ENCODE measurements at places on chromosomes 6 and 20.

- DNase-seq, result no peak
Measured at GRCh38 chr20:56488566-56488965, 20.1 kb downstream of the RTF2 start.

- no peak for DNase-seq
Measured at GRCh38 chr6:56416247-56416646, 168.9 kb upstream of the COL21A1 start.

DNA sequence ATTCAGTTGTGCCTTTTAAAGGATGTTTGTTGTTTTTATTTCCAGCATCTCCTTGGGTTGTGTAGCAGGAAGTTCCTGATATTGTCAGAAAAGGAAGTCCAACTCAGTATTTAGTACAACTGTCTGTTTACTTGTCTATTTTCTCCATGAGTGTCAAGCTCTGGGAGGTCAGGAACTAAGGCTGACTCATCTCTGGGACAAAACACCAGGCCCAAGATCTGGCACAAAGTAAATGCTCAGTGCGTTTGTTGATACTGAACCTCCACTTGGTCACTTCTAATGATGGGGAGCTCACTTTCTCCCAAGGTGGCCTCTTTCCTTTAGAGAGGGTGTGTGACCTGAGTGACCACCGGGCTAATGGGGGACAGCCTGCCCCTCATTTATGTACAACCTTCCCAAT is 12.6 kb upstream of the PIGU start:
- DNase-seq, result no peak

- DNase-seq, result no peak
Measured at GRCh38 chr6:88910922-88911778, 52.3 kb downstream of the RNGTT start.

GRCh38 chr6:113750151-113750855 is 106.8 kb upstream of the MARCKS start:
- no peak for DNase-seq

DNA sequence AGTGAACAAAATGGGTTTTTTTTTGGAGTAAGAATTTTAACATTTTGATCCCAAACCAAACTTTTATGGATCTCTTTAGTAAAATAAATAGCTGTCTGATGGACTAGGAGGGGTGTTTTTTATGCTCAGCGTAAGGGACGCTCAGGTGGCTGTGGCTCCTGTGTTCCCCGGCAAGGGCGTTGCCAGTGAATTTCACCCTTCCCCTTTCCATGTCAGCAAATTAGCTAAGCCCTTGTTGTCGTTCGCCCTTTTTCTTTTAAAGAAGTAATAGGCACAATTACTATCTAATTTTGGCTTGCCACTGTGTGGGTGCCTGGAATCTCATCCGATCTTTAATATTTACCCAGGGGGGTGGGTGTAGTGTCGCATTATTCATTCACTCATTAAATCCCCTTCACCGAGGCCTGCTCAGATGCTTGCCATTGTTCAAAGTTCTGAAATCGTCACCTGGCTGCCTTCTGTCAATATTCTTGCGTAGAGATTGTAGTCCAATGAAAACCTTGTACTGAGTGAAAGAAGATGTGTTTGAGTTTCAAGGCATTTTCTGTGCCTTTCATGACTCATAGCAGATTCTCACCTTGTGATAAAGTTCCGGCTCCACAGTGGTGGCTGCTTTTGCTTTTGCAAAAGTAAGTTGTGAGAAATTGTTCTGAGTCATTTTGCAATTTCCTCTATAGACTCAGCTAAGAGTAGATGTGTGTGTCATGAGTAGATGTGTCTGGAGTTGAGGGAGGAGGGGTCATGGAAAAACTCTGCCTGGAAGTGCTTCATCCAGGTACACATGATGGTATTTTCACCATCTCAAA is 40.0 kb upstream of the CLDN20 start:
- DNase-seq, result peak; percentile 47

DNA sequence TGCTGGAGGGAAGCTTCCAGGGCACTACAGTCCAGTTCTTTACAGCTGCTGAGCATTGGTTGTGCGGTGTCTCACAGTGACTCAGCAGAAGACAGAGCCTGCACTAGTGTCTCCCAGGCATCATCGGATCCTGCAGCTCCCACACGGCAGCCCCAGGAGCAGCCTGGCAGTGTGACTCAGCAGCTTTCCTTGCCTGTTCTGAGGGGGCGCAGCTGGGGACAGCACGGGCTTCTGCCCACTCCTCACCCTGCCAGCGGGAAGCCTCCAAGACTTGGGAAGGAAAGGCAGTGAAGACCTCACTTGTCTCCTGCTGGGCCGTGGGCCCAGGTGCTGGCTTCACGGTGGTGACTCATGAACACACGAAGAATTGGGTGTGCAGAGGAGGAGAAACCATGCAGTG is 165.4 kb downstream of the SYNDIG1 start:
- DNase-seq, result no peak

- DNase-seq, result no peak
Measured at GRCh38 chr6:105199711-105200110, 19.9 kb upstream of the POPDC3 start.

DNA sequence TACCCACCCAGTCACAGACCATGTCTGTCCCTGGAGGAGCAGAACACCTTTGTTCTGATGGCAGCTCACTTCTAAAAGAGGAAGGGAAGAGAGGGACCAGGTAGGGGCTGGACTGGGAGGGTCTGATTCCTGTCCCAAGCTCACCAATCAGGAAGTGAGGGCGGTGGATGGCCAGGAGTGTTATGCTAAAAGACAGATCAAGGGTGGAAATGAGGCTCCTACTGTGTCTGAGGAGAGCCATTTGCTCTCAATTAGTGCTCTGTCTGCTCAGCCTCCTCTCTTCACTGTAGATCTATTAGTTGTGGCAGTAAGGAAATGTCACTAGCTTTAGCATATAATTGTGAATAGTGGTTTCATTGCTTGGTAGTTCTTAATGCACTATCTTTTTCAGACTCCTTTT is 72.5 kb downstream of the ARMC2 start:
- DNase-seq, result no peak

DNA sequence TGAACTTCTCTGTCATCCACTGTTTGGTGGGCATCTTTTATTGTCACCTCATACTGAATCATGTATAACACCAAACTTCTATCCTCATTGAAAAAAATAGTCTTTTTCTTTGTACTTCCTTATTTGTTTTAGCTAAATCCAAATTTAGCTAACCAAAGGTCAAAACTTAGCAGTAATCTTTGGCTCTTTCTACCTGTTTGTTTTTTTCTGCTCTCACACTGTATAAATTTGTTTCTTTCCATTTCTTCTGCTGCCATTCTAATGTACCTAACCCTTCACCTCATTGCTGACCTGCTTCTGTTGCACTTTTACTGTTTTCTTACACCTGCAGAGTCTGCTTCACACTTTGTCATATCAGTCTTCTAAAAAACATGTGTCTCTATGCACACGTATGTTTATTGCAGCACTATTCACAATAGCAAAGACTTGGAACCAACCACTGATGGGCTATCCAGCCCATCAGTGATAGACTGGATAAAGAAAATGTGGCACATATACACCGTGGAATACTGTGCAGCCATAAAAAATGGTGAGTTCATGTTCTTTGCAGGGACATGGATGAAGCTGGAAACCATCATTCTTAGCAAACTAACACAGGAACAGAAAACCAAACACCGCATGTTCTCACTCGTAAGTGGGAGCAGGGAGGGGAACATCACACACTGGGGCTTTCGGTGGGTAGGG is 7.2 kb downstream of the ATRN start:
- no peak for DNase-seq

- no peak for DNase-seq
Measured at GRCh38 chr6:157649311-157650260, 173.5 kb upstream of the SNX9 start.

DNA sequence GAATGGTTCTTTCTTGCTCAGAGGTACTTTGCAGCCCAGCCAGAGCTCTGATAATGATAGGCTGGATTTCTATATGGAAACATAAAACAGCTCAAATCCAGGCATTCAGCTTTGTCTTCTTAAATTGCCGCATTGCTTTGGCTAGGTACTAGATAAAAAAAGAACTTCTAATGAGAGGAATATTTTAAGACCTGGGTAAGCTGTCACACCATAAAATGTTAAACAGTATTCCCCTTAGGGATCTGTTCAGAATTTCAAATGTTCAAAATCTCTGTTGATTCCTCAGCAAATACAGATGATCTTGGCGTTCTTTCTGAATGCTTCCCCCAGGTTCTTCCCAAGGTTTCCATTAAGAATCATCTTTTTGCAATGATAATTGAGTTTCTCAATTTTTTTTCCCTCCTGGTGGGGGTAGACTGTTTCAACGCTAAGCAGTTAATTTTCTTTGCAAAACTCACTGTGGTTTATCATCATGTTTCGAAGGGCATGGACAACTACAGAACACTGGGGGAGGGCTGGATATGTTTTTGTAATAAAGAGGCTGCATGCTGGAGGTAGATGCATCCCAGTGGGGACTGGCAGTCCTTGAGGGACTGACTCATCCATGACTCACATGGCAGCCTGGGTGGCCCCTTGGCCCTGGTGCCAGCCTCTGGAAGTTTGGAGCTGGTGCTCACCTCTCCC is 31.0 kb downstream of the TIAM2 start:
- DNase-seq, result no peak

GRCh38 chr6:13124131-13124530 is 204.2 kb downstream of the TBC1D7 start:
- no peak for DNase-seq

GRCh38 chr6:90295854-90296340 is 746 bp downstream of the BACH2 start:
- peak; percentile 60 for DNase-seq

GRCh38 chr6:1729133-1729749 is 119.5 kb downstream of the FOXC1 start:
- DNase-seq, result no peak

DNA sequence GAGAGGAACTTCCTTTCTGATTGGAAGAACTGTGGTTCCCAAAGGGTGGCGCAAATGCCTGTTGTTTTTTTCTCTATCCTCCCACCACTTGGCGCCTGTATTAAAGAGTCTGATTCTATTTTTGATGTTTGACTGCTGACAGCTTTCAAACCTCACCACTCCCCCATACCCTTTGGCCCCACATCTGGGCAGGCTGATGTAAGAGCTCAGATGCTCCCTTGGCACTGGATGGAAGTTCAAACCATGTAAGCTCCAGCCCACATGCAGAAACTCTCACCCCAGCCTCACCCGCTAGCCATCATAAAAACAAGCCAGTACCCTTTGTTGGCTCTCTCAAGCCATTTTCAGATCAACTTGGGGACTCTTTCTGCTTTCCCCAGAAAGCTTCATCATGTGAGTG is 20.0 kb upstream of the TMEM14A start:
- no peak for DNase-seq

- DNase-seq, result no peak
Measured at GRCh38 chr6:67971812-67972211, 663.3 kb upstream of the ADGRB3 start.

GRCh38 chr6:15953152-15953880 is 175.6 kb upstream of the MYLIP start:
- DNase-seq, result no peak

- DNase-seq, result no peak
Measured at GRCh38 chr6:148608199-148608951, 138.5 kb upstream of the UST start.

GRCh38 chr6:157631412-157631811 is 191.6 kb upstream of the SNX9 start:
- no peak for DNase-seq

GRCh38 chr6:139824864-139825263 is 450.4 kb upstream of the CITED2 start:
- no peak for DNase-seq

- no peak for DNase-seq
Measured at GRCh38 chr20:54389596-54390280, 85.7 kb upstream of the DOK5 start.

DNA sequence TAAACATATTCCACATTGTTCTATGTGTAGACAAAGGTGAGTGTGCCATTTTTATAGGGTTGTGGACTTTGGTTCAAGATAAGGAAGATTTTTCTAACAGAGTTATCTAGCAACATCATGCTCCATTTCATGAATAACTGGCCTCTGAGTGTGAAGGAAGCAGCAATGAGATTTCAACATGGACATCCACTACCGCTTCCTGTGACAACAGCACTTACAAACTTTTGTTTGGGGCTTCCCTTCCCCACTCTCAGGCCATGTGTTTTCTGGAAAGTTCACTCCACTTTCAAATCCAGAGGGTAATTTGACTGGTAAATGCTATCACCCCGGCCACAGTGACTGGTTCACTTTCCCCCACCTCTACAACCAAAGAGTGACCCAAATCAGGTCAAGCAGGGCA is 38.1 kb upstream of the PROKR2 start:
- DNase-seq, result no peak

DNA sequence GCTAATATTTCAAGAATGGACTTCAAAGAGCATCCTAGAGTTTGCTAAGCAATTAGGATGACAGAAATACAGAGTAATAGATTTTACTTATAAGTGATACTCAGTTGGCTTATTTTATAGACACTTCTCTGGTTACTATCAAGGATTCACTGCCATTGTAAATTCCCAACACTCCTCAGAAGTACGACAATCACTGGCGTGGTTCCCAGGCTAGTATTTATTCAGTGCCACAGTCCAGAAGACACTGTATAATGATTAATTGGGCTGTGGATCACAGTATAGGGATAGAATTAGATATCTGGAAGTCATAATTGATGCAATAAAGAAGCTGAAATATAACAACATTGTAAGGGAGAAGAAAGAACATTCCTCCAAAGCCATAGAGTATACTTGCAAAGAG is 15.7 kb downstream of the MANEA start:
- no peak for DNase-seq

DNA sequence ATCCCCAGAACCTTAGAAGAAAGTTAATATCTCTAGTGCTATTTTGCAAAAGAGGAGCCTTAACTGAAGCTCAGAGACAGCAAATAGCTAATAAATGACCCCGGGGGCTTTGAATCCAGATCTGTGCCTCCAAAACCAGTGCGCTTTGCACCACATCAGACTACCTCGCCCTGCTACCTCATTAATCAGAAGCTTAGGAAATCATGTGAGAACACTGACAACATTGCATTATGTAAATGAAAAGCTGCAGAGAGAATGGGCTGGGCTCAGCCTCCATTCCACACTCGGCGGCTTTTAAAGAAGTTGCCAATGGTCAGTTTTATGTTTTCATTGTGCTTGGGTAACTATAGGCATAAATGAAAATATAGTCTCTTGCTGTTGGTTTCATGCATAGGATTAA is 54.0 kb upstream of the STMND1 start:
- DNase-seq, result no peak

DNA sequence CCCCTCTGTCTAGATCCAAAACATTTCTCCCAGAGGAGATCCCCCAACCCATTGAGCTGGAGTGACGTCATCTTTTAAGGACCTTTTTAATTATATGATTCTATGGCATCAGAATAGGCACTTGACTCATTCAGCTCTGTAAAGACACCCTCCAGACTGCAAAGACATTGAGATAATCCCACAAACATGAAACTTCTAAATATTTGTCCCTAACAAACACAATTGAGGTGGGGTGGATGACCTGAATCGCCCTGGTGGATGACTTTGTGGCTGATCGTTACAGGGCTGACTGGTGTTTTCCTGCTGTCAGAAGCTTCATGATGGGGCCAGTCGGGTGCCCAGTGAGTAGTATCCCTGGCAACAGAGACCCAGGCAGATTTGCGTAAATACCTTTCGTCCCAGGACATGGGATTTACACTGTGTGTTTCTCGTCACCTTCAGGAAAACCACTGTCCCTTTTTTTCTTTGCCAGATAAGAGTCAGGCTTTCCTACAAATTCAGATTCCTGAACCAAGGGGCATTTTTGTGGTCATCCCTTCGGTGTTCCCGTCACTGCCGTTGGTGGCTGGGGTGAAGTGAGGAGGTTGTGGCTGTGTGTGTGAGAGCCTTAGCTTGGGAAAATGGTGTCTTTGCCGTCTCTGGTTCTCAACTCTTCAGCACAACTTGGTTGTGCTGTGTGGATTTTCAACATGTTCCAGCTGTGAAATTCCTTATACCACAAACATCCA is 5.3 kb upstream of the PCK1 start:
- DNase-seq, result no peak

All from CD4-positive, alpha-beta T cell treated with Interleukin-6 at 100 ng/mL for 8 hours (primary cell).